ENCODE measurements at places on chromosomes 12 and 14.

DNA sequence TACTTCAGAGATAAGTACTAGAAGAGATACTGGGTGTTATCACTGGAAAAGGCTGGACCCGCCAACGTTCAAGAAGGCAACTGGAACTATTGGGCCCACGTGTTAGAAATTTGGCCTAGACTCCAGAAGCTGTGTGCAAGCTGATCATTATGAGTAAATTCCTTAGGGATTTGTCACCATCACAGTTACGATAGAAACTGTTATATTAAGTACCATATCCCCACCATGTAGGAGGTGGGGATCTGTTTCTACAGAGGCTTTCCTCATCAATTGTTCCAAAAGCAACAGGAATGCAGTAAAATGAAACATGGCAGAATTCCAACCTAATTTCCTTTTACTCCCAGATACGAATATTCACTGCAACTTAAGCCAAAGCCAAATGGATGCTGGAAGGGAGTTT is 170.7 kb downstream of the NOVA1 start:
- DNase-seq = no peak

DNA sequence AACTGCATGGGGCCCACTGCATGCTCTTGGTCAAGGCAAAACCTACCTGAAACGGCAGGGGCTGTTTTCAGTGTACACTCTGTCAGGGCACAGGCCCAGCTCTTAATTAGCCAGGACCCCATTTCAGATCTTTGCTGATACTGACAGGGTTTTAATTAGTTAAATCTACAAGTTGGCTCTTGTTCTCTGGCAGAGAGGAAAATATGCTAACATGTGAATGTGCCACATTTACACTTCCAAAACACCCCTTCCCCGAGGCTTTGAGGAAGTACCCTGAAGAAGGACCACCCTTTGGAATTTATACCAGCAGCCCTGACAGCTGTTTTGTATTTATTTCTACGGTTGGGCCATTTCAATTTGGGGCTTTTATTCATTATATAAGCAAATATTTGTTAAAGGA is 66.3 kb downstream of the OTX2 start:
- DNase-seq = no peak

DNA sequence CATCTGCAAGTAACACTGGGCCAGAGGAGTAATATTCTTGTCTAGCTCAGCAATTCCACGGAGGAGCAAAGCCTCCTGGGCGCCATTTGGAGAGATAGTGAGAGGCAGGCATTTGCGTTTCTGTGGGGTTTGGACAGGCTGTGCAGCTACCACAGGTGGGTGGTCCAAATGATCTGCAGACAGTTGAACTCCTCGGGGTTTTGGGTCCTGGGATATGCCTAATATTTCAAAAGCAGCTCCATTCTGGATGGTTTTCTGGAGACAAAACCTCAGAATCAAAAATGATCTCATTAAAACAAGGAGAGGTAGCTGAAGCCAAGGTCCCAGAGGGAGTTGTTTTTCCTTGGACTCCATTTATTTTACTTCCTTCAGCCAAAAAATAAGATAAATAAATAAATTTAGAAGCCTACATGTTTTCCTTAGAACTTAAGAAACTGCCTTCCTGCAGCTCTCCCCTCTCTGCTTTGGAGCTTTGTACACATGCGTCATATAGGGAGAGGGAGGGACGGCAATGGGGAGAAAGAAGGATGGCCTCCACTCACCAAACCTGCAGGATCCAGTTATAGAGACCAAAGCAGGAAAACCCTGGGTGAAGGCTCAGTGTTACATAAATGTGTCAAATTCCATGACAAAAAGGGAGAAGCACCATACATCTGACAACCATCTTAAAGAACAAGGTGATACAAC is 227.3 kb upstream of the DAAM1 start:
- DNase-seq = no peak

- DNase-seq = no peak
These were observed 35.7 kb upstream of the ACTN1 start for GRCh38 chr14:69014829-69015259.

GRCh38 chr12:120941412-120941811 is 36.9 kb upstream of the HNF1A start:
- no peak for DNase-seq

GRCh38 chr12:116076399-116076798 is 201.1 kb downstream of the MED13L start:
- DNase-seq = no peak

GRCh38 chr14:104579507-104579906 is at the start of gene C14orf180:
Gene C14orf180, plus strand, starts transcription at chr14:104579764. Its CDS starts 6,667 bp downstream, at chr14:104586431.
- no peak for DNase-seq

DNA sequence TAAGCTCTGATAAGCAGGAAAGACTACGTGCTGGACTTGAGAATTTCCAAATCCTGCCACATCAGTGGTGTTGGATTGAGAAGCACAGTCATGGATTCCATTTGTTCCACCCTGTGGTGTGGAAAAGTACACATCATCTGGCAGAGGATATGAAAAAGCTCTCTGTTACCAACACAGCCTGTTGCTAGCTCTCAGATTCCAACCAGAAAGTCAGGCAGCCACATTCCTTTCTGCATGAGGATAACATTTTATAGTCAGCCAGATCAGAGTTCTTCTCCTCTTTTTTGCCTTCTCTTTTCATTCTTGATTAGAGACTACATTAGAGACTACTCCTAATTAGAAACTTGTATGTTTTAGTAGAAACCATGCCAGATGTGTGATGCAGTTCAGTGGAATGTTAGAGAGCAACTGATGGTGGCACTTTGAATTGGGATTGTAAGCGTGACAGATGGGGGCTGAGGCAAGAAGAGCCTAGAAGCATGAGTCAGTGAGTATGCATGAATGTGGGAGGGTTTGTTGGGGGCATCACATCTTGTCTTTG is 61.2 kb upstream of the STXBP6 start:
- DNase-seq = no peak

DNA sequence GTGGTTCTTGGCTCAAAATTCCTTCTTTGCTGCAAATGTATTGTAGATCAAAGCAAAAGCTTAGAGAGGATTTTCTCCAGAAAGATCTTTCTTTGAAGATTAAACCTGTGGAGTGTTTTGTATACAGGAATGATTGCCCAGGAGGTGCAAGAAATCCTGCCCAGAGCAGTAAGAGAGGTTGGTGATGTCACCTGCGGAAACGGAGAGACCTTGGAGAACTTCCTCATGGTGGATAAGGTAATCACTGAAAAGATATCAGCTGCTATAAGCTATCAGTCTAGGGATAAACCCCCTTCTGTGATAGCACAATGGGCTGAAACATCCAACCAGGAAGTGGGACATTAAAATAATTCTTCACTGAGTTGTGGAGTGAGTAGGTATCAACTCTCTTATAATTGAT is 85.7 kb downstream of the MYRFL start:
- no peak for DNase-seq

DNA sequence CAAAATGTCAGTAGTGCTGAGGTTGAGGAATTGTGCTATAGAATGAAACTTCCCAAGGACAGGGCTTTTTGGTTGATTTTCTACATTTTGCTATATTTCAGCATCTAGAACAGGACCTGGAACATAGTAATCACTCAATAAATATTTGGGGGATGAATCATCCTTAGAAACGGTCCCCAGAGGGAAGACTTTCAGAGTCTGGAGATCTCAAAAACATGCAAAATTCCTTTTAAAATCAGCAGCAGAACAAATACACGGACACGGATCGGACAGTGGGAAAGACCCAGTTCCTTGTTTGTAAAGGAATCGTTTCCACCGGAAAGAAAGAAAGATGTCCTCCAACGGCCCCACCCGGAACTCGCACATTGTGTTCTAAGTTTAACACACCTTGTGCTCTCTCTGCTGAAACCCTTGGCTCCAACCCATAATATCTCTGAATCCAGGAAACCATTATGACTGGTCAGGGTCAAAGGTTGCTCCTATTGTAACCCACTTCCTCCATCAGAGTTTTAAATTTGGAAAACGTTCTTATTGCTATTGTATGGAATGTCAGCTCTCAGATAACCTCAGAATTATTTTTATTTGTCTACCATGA is 617.2 kb downstream of the MED13L start:
- no peak for DNase-seq

DNA sequence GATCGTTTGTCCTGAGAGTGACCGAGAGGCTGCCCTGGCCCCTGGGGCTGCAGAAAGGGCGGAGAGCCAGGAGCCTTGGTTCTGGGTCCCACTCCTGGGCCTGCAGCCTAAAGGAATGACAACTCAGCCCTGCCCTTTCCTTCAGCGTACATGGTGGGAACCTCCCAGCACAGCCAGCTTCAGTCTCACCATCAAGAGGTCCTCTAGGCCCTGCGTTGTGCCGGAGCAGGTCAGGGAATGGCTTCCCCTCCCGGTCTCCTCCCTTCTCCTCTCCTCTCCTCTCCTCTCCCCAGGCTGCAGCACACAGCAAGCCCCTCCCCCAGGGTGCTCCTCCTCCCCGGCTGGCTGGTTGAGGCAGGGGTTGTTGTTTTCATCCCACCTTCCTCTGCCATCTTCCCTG is 44.6 kb upstream of the TUNAR start:
- DNase-seq = no peak

DNA sequence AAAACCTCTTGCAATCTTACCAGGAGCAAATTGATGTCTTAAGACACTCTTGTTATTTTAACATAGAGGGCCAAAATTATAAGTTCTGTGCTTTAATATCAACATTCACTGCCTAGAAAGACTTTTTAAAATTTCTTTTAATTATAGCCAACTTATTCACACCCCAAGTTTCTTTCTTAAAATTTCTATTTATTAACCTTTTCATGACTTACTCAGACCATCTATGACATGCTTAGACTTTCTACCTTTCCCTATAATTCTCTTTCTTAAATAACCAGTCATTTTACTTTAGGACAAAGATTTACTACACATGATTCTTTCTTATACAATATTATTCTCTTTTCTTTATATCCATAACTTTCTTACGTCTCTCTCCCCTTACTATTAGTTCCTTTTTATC is 220.4 kb downstream of the NUBPL start:
- DNase-seq = no peak

GRCh38 chr12:26786491-26786864 is 46.5 kb downstream of the ITPR2 start:
- no peak for DNase-seq

DNA sequence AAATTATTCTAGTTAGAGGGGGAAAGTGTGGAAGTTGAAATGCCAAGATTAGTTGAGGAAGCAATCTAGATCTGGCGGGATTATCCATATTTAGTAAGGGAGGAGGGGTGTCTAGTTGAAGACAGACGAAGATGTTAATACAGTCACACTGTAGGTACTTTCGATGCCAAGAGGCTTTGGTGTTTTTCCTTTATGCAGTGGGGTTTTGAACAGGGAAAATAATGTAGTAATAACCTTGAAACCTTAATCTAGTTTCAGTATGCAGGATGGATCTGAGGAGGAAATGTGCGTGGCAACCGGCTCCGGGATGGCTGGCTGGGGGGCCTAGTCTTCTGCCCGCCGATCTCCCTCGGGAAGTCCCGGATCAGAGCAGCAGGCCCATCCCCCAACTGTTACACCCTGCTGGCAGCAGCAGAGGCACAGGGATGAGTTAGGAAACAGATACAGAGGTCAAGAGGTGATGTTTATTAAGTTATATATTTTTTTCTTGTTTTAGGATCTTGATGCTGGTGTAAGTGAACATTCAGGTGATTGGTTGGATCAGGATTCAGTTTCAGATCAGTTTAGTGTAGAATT is 27.4 kb downstream of the MDM2 start:
- no peak for DNase-seq

DNA sequence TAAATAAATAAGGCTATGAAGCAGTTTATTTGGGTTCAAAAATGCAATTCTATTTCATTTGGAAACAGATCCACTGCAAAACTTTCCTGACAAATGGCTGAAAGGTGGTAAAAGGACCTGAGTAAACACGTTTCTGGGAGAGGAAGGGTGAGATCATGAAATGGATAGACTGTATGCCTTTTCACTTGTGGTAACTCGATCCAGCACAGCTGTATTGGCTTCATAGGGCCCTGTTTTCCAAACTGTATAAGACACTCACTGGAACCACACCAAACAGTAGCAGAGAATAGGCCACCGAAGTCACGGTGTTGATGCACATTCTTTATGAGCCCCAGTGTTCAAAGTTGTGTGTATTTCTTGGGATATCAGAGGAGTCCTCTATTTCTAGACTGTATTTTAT is 325.2 kb upstream of the DIO2 start:
- DNase-seq = no peak
